ENCODE measurements at places on chromosomes 13 and 19.

DNA sequence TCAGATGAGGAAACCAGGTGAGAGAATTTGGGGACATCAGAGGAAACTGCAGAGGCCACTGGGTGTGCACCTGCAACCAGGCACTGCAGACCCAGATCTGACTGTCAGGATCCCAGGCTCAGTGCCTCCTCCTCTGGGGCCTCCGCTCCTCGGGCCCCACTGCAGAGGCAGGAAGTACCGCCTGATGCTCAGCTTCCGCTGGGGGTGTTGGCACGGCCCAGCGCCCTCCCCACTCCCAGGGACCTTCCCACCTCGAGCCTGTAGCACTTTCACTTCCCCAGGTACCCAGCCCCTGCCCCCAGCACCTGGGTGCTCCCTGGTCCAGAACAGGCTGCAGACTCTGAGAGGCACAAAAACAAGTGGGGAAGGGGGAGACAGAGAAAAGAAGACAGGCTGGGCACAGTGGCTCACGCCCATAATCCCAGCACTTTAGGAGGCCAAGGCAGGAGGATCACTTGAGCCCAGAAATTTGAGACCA lies 1.4 kb upstream of the CD37 start:
- peak; percentile 29 for DNase-seq

- no peak for DNase-seq
These were observed 169.9 kb downstream of the USP12 start for GRCh38 chr13:27001705-27002104.

DNA sequence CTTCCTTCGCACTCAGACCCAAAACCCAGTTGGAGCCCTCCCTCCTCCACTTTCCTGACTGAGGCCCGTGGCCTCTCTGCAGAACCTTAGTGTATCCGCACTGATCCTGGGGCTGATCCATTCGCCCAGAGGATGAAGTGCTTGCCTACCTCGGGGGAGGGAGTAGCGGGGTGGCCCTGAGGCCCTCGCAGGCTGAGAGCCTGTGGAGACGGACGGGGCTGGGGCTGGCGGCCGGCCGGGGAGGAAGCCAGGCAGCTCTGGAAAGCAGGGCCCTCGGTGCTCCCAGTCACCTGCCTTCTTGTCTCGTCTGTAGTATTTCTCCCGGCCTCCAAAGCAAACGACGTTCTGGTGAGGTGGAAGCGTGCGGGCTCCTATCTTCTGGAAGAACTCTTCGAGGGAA lies 1.3 kb downstream of the PROZ start:
- DNase-seq, result no peak

DNA sequence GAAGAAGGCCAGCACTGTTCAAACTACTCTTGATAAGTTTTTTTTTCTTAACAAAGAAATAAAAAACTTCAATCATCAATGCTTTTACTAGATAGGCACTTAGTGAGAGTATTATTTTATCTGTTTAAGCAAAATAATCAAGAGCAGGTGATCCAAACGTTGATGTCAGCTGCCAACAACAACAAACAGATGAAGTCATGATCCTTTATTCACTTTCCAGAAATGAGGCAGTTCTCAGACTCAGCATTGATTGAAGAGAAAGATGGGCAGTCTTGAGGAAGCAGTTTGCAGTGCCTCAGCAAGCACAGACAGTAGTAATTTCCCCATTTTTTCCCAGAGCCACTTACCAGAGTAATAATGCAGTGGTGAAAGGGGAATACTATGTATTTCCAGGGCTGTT lies 38.4 kb upstream of the CSNK1A1L start:
- DNase-seq, result peak; percentile 39

- DNase-seq, result no peak
These were observed 175.2 kb downstream of the TSHZ3 start for GRCh38 chr19:31173991-31174390.
